ELR (cell line): ENCODE measurements at places on chromosomes 7 and 10.

GRCh38 chr10:19788075-19788686 lies 28.1 kb upstream of the PLXDC2 start:
- peak; percentile 43 for DNase-seq

DNA sequence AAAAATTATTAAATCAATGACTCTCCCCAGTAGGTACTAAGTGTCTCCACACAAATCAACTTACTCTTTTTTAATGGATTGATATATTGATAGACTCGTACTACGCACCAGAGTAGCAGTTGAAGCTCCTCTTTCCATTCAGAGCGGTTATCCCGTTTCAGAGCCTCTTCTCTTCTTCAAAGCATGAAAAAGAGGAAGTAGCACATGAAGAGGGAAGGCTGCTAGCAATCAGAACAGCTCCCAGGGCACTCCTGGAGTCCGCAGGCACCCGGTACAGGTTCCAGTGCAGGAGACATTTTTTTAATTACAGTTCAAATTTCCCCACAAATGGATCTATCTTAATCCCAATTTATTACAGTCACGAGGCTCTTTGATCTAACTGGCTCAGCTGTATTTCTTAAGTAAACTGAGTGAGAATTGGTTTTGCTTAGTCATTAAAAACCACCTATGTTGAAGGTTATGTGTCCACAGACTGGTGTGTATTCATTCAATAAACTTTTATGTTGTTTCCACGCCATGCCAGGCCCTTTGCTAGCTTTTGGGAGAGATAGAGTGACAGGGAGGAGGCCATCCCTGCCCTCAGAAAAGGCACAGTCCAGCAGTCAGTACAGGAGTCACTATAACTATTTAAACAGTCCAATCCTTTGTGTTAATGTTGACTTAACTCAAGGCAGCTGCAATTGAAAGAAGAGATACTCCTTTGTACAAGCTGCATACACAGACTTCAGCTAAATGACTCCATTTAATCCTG lies 32.1 kb upstream of the CALN1 start:
- no peak for DNase-seq

GRCh38 chr10:24257588-24257987 lies 48.6 kb downstream of the KIAA1217 start:
- DNase-seq: no peak

- no peak for DNase-seq
These were observed 179.9 kb downstream of the SFMBT2 start for GRCh38 chr10:7230951-7231350.

- DNase-seq: peak; percentile 76
These were observed 557 bp upstream of the TAX1BP1 start for GRCh38 chr7:27739301-27739908.

DNA sequence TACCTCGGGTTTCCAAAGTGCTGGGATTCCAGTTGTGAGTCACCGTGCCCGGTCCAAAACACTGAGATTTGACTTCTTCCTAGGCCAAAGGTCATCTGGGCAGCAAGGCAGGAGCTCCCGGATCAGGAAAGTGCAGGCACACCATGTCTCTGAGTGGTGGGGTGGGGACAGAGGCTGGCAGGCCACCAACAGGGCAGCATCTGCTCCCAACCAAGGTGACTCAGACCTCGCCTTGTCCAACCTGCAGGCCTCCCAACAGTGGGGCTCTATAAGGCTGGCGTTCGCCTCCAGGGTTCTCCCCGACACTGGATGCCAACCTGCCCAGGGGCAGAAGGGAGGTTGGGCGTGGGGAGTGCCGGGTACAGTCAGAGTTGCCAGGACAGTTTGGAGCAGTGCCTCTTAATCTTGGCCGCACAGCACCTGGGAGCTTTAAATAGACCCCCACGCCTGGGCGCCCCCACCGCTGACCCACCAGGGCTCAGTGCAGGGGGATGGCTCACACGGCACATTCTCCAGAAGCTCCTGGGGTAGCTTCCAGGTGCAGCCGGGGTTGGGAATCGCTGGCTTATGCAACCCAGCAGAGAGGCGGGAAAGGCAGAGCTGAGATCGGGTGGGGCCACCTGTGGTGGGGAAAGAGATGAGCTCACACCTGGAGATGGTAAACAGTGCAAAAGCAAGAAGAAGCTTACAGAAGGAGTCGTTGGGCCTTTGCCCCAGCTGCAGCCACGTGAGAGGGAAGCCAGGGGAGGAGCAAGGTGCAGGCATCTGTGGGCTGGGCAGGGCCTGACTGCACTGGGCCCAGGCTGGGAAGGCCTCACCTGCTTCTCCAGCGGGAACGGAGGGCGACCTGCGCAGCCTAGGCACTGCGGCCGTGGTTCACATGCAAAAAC lies 10.9 kb downstream of the CALML5 start:
- DNase-seq: no peak

DNA sequence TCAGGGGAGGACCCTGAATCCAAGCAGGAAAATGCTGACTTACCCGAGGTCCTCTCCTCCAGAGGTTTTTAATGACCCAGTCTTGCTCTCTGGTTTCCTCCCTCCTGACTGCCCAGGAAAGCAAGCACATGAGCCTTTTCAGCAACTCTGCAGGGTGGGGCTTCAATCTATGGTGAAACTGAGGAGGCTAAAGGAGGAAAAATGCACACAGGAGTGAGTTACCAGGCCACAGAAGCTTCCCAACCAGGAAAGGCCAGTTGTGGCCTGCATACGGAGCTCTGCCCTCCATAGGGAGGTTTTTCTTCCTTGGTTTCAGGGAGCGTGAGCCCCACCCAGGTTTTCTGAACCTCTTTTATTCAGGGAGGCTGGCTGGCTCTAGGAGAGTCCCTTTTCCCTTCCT lies 14.1 kb upstream of the DLG5 start:
- no peak for DNase-seq

DNA sequence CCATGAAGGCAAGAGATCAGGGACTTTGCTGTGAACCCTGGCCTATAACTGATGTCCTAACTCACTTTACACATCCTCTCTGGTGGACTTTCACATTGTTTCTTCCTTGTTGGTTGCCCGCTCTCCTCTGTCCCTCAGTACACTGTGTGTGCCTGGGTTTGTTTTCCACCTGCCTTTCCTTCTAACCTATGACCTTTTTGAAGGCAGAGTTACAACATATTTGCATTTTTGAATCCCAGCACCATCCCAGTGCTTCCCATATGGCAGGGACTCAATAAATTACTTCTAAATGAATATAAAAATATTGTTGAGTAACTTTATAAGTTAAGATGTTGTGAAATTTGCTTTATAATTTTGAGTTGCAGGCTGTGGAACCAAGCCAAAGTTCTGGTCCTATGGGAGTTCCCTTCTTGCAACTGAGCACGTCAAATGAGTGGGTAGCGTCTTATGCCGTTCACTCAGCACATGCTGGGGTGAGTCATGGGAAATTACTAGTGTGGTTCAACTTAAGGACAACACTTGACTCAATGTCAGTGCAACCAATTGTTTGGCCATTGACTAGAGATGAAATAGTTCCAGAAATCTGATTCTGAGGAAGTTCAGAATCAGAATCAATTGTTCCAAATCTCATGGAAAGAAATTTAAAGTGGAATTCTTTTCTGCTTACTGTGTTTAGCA lies 250.9 kb downstream of the TWIST1 start:
- peak; percentile 99 for DNase-seq

DNA sequence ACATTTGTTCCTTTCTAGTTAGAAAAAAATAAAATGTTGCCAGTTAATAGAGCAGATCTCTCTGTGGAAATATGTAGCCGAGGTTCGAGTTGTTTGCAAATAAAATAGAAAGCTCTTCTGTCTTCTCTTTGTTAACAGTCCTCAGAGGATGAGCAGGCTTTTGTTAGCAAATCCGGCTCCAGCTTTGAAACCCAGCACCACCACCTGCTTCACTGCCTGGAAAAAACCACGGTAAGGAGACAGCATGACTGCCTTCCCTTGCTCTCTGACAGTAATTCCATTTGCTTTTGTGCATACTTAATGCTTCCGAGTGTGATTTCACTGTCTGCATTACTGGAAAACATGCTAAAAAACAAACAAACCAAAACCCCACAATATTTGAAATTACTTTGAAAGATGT lies 115.6 kb downstream of the TSPAN12 start:
- DNase-seq: no peak

DNA sequence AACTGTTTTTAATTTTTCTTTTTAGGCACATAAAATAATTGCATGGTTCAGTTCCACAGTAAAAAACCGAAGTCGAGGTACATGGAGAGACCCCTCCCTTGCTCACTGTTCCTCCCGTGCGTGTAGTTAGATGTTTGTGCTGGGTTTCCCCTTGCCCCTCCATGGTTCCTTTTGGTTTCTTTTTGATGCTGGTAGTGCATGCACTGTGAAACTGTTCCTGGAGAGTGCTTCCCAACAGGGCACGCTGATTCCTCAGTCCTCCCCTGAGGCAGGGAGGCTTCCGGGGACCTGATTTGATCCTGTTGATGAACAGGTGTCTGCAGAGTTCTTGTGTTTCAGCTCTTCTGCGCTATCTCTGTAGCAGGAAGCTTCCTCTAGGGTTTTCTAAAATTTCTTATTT lies 69.5 kb downstream of the ADCY1 start:
- no peak for DNase-seq

DNA sequence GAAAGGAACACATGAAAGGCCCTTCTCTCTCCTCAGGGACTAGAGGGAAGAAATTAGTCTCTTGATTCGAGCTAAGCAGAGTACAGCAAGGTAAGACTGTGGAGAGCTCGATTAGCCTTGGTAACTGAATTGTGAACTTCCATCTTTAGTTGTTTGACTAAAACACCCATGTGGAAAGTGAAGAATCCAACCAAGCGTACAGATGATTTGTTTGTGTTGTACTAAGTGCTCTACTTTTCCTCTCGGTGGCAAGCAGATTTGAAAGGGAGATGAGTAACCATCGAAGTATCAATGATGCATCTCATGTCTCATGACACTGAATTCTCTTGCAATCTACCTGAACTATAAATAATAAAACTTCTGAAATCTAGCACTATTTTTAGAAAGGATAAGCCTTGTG lies 80.7 kb downstream of the FZD1 start:
- DNase-seq: no peak

GRCh38 chr7:105268056-105268455 lies 120.7 kb downstream of the SRPK2 start:
- DNase-seq: peak; percentile 91

DNA sequence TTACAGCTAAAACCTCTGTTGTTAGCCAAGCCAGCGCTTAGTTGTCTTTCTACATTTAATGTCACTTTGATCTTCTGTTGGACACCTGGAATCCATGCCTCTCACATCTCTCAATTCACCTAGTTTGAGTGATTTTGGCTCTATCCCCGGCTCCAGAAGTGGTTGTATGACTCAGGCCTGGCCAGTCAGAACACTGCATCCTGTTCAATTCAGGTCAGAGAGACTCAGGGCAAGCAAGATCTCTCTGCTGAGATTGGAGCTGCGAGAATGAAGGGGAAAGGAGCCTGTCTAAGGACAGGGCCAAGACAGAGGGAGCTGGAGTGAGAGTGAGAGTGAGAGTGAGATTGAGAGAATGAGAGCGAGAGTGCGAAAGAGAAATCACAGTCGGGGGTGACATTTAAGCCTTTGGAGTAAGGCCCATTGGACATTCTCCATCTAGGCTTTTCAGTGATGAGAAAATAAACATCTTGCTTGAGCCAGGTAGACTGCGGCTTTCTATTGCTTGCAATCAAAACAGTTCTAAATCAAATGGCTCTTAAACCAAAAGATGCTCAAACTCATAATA lies 83.3 kb upstream of the DYNC1I1 start:
- peak; percentile 19 for DNase-seq

DNA sequence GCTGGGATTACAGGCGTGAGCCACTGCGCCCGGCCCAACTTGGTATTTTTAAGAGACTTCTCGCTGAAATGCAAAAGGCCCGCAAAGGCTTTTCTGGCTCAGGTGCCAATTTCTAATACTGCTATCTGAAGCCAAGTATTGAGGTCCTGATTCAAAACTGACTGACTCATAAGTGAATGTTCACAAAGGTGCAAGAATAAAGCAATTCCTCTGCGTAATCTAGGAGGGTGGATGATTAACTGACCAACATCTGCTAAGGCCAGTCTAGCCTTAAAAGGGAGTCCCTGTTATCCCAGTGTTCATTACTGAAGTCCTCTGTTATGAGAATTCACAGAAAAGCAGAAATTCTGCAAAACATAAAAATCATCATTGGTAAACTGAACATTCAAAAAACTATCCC lies 111.4 kb downstream of the SRPK2 start:
- DNase-seq: peak; percentile 43

- no peak for DNase-seq
These were observed 7.0 kb upstream of the ACTR3C start for GRCh38 chr7:150330211-150330885.

- DNase-seq: no peak
These were observed 180.0 kb downstream of the FGFR2 start for GRCh38 chr10:121418126-121418777.

DNA sequence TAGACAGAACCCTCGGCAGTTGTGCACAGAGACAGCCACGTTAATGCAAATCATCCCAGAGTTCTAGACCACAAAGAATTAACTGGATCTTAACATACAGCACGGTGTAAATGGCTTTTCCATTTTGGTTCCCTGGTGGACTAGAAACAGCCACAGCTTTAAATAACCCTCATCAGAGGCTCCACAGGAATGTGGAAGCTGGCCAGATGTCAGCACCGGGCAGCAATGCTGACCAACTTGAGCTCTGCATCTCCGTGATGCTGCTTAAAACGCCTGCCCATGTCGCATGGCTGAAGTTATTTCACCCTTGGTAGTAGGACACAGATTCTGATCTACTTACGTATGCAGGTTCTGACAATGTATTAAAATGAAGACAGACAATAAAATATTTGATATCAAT lies 24.5 kb downstream of the RSU1 start:
- no peak for DNase-seq

DNA sequence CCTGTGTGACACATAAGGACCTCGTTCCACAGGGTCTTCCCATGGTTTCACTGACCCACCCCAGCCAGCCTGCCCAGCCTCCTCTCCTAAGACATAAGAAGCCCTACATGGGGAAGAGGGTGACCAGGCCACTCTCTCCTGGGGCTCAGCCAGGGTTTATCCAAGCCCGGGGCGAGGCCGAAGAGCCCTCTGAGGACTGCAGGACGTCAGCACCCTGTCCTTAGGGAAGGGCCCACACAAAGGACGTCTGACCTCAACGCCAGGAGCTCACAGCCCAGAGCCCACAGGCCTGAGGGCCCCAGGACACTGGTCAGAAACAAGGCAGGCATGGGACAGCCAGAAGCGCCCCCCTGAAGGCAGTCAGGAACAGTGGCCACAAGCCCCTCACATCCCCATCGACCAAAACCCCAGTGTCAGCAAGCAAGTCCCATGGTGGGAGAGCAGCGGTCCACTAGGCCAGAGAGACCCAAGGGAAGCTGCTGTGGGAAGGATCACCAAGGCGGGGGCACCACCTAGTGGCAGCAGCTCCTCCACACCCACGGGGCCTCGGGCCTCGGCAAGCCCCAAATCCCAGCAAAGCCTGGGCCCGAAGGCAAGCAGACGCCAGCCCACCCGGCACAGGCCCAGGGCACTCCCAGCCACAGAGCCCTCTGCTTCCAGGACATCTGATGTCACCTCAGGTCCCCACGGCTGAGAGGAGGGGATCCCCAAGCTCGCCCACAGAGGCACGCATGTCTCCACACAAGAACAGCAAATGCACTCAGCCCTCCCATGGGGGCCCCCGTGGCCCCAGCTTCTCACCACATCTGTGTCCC lies 23.4 kb downstream of the MAD1L1 start:
- peak; percentile 70 for DNase-seq
